Activated CD4-positive, alpha-beta memory T cell treated with anti-CD3 and anti-CD28 coated beads for 36 hours (primary cell): ENCODE measurements at places on chromosomes 5 and 9. TPM values are rescaled to one million over a fixed set of nuclear protein-coding genes. Genes with fewer than 3 reads are reported as not detected.
A peak's percentile ranks its signal among the peaks of the same experiment; 100 is the strongest.

DNA sequence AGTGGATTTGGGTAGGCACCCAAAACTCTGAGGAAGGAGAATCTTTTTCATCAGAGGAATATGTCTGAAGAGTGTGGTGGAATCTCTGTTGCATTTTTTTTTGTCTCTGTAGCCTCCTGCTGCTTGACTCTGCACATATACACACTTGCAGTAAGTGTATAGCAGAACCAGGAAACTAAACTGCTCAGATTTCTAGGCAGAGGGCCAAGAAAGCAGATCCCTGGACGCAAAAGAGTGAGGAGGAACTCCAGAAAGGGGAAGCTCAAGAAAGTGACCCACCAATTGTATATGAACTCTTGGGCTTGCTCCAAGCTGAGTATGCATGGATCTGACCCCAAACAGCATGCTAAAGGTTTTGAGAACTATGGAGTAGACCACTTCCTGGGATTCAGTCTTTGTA is 181.8 kb downstream of the GADD45G start:
- no peak overlapping the region for H3K4me3 ChIP-seq
- H3K27me3 ChIP-seq = no peaks in the 10 kb centered on the region
- no peak for DNase-seq
- no peak overlapping the region for H3K27ac ChIP-seq

ABO gene
- not detected for total RNA-seq

DNA sequence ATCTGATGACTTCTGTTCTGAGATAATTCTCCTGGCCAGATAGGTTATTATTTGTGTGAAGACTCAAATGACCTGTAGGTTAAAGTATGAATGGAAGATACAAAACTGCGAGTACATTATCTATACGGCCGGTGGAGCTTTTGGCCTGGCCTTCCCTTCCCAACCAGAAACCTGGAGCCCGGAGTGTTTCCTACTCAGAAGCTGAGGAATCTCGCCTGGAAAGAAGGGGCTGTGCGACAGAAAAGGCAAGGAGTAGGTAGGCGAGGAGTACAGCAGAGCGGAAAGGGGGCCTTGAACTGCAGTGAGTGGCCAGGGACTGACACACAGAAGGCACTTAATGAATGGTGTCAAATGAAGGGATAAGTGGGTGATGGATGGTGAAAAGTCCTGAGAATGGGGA is 34.6 kb downstream of the ANGPTL2 start:
- H3K4me3 ChIP-seq = no peak overlapping the region
- H3K27ac ChIP-seq = no peak overlapping the region
- peaks cover 7% of the 10 kb centered on the region for H3K4me1 ChIP-seq
- H3K36me3 ChIP-seq = no peaks in the 10 kb centered on the region

RUSC2 gene
- 3.0 TPM for total RNA-seq

ZNF366 gene
- not detected for total RNA-seq

GRCh38 chr9:130881516-130881915 is 15.1 kb downstream of the QRFP start:
- H3K4me3 ChIP-seq = no peak overlapping the region
- peaks cover 18% of the 10 kb centered on the region for H3K36me3 ChIP-seq
- no peak for DNase-seq
- no peak overlapping the region for H3K27ac ChIP-seq

GRCh38 chr9:78547831-78548230 is 250.9 kb downstream of the PSAT1 start:
- no peak for DNase-seq
- no peak overlapping the region for H3K27ac ChIP-seq
- H3K36me3 ChIP-seq = no peaks in the 10 kb centered on the region
- no peaks in the 10 kb centered on the region for H3K4me1 ChIP-seq
- no peak overlapping the region for H3K4me3 ChIP-seq

DNA sequence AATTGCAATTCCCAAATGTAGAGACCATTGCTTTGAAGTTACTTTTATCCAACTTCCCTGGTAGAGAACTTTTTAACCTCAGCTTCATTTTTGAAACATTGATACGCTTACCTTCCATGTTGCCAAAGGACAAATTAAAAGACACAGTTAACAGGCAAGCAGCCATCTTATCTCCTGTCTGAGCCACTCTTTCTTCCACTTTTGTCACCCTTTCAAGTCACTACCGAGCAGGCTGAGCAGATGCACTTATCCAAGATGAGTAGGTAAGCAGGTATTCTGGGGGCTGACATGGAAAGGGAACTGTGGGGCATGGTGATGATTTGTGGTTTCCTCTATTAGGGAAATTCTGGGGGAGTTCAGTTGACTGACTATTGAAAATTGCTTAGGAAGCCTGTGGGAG is 66.7 kb downstream of the DOCK2 start:
- no peak overlapping the region for H3K4me3 ChIP-seq
- no peaks in the 10 kb centered on the region for H3K27me3 ChIP-seq
- peaks cover 68% of the 10 kb centered on the region for H3K36me3 ChIP-seq
- H3K27ac ChIP-seq = peak overlapping the region; percentile 50
- peaks cover 45% of the 10 kb centered on the region for H3K4me1 ChIP-seq

DNA sequence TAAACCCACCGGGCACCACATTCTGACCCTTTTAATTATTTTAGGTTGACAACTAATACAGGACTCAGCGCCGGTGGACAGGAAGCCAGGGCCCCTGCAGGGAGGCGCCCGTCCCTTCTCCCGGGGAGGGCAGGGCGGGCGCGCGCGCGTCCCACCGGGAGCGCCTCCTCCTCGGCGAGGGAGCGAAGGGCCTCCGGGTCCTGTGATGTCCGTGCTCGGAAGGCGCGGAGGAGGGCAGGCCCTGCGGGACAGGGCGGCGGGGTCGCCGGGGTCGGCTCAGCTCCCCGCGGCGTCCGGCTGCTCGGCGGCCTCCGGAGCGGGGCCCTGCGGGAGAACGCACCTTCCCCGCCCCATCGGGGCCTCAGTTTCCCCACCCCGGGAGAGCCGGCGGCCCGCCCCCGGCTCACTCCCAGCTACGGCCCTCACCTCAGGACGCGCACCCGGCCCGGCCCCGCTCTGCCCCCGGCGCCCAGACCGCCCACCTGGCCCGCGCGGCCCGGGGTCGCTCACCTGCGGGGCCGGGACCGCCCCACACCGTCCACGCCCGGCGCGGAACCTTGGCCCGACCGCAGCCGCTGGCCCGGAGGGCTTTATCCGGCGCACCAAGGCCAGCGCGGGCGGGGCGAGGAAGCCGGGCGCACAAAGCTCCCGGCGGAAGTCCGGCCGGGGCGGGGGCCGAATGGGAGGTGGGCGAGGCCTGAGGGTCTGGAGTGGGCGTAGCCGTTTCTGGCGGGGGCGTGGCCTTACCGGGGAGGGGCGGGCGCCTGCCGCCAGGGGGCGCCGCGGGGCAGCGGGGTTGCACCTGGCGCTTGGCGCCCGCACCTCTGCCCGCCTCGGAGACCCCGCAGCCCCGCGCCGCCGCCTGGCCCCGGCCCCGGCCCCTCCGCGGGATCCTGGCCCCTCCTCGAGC is at the start of the genes EXD3 and NOXA1:
TSS of gene EXD3 (minus strand) at position 559 of the 910 bp plus-strand sequence. CDS start 27,805 bp downstream, outside the sequence.
TSS of gene NOXA1 (plus strand) at position 790 of the 910 bp plus-strand sequence. CDS start 137 bp downstream, outside the sequence.
- peak within 1 kb of the TSS; percentile 71 for H3K27ac ChIP-seq
- H3K27me3 ChIP-seq = no peaks in the 10 kb centered on the region
- H3K36me3 ChIP-seq = peaks cover 2% of the 10 kb centered on the region
- peak; percentile 96 for DNase-seq
- H3K4me1 ChIP-seq = peaks cover 8% of the 10 kb centered on the region

GRCh38 chr5:133685402-133686018 is 73.2 kb upstream of the FSTL4 start:
- no peak overlapping the region for H3K27ac ChIP-seq
- H3K27me3 ChIP-seq = peaks cover 18% of the 10 kb centered on the region
- DNase-seq = no peak
- H3K4me1 ChIP-seq = peaks cover 7% of the 10 kb centered on the region
- no peak overlapping the region for H3K4me3 ChIP-seq

- H3K4me3 ChIP-seq = no peak overlapping the region
- DNase-seq = no peak
- H3K4me1 ChIP-seq = no peaks in the 10 kb centered on the region
- no peak overlapping the region for H3K27ac ChIP-seq
- peaks cover 64% of the 10 kb centered on the region for H3K27me3 ChIP-seq
Observed at GRCh38 chr5:170565072-170565471, 61.3 kb downstream of the KCNIP1 start.

SPATA31D1 gene
- not detected for total RNA-seq

GRCh38 chr5:115098041-115098702 is 71.5 kb downstream of the TRIM36 start:
- no peaks in the 10 kb centered on the region for H3K4me1 ChIP-seq
- no peak overlapping the region for H3K27ac ChIP-seq
- peaks cover 11% of the 10 kb centered on the region for H3K27me3 ChIP-seq
- peak; percentile 36 for DNase-seq

DNA sequence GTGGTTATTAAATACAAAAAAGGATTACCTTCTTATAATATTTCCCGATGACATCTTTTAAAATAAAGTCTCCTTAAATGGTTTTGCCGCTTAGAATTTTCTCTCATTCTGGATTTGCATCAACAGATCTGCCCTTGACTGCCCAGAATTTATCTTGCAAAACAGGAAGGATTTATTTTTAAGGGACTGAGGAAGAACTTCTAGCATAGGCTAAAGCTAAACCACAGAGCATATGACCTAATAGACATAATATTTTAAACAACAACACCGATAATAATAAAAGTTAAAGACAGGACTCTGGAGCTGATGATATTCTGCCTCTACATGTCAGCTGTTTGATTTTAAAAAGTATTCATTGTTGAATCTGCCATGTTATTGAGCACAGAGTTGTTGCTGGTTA is 145.3 kb upstream of the ADCY2 start:
- H3K27ac ChIP-seq = no peak overlapping the region
- H3K4me3 ChIP-seq = no peak overlapping the region
- H3K4me1 ChIP-seq = no peaks in the 10 kb centered on the region
- H3K27me3 ChIP-seq = peaks cover 2% of the 10 kb centered on the region

CACNA1B gene
- total RNA-seq = 0.17 TPM
